ENCODE measurements at places on chromosomes 12 and 14. TPM values are rescaled to one million over a fixed set of nuclear protein-coding genes. Genes with fewer than 3 reads are reported as not detected.

NAV3 gene
- total RNA-seq: 96.3 TPM

SLCO1A2 gene
- total RNA-seq: 0.32 TPM

- no peak for DNase-seq
These were observed 46.9 kb downstream of the TPCN1 start for GRCh38 chr12:113268136-113268535.

GRCh38 chr14:81211844-81212243, 8.9 kb downstream of the GTF2A1 start:
- DNase-seq: peak; percentile 23

PYGL gene
- total RNA-seq: 82.5 TPM

DNA sequence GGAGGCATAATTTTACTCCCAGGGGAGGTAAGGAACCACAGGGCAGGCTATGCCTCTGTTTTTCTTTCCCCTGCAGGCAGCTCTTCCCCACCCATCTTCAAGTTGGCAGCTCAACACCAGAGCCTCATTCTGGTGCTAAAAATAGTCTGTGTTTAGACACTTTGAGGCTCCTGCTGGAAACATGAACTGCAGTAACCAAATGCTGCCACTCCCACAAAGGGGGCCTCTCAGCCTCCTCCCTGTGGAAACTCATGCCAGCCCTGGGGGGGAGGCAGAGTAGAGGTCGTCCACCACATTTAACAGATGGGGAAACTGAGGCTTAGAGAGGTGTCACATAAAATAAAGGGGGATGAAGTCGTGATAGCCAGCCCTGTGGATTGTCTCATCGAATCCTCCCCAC, 61.4 kb downstream of the WSCD2 start:
- no peak for DNase-seq

ZNF384 gene
- 19.4 TPM for total RNA-seq

GRCh38 chr12:44875417-44875953, 630 bp downstream of the NELL2 start:
- DNase-seq: no peak

DNA sequence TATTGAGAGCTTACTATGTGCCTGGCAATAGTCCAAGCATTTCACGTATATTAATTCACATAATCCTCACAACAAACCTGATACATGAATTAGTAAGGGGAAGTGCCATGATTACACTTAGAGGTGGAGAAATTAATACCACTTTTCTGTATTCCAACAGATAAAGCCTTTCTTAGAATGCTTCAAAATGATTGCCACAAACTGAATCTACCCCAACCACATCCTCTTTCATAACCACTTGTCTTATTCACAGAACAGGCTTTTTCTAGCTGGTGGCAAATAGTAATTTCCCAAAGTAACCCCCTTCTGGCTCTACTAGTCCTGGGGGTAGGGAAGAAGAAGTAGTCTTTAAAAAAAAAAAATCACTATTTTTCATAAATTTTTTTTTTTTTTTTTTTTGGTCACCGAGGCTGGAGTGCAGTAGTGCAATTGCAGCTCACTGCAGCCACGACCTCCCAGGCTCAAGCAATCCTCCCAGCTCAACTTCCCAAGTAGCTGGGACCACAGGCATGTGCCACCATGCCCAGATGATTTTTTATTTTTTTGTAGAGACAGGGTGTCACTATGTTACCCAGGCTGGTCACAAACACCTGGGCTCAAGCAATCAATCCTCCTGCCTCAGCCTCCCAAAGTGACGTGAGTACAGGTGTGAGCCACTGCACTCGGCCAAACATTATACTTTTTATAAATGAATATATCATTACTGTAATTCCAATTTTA, 59.0 kb upstream of the ARID2 start:
- no peak for DNase-seq

DNA sequence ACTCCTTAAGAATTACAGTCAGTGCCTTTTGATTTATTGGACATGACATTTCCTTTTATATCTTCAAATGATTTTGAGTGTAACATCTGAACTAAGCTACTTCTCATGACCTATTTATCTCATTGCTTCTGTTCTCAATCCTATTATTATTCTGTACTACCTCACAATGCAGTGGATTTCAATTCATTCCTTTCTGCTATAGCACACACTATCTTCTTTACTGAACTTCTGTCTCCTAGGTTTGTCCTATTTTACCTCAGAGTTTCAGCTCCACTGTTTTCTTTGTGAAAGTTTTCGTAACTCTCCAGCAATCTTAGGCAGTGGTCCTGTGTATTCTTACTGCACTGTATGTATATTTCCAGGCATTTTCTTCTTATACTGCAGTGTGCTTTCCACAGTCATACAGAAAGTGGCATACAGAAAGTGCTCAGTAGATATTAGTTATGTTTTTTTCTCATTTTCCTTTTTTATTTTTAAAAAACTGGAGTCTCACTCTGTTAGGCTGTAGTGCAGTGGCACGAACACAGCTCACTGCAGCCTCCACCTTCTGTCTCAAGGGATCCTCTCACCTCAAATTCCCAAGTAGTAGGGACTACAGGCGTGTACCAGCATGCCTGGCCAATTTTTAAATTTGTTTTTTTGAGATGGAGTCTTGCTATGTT, 368.6 kb upstream of the RGS6 start:
- no peak for DNase-seq

RNU4-1 gene
- total RNA-seq: under 0.01 TPM

DNA sequence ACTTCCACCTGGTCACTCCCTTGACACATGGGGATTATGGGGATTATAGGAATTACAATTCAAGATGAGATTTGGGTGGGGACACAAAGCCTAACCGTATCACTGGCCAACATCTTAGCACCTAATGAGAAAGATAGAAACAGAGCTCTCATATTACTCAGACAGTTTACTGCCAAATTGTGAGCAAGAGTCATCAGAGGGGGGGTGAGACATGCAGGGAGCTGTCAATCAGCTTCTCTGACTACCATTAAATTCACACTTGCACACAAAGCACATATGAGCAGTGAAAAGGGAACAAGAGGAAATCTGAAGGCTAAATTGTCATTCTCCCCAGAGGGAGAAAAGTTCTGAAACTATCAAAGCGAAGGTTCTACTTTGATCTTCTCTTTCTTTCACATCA, 78.1 kb upstream of the GRIN2B start:
- no peak for DNase-seq

DNA sequence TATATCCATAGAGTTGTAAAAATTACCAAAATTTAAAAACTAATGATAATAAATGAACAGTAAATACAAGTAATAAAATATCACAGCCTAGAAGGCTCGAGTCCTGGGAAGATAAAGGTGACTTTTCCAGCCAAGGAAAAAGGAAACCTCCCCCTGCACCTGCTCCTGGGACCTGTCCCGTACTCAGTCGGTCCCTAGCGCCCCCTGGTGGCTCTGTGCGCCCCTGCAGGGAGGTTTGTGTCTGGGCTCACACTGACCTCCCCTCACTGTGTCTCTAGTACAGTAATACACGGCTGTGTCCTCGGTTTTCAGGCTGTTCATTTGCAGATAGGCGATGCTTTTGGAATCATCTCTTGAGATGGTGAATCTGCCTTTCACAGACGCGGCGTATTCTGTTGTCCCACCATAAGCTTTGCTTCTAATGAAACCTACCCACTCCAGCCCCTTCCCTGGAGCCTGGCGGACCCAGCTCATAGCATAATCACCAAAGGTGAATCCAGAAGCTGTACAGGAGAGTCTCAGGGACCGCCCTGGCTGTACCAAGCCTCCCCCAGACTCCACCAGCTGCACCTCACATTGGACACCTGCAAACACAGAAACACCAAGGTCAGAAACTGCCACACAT, 1030.4 kb downstream of the TMEM121 start:
- DNase-seq: no peak

FAM181A gene
- total RNA-seq: not detected

DNA sequence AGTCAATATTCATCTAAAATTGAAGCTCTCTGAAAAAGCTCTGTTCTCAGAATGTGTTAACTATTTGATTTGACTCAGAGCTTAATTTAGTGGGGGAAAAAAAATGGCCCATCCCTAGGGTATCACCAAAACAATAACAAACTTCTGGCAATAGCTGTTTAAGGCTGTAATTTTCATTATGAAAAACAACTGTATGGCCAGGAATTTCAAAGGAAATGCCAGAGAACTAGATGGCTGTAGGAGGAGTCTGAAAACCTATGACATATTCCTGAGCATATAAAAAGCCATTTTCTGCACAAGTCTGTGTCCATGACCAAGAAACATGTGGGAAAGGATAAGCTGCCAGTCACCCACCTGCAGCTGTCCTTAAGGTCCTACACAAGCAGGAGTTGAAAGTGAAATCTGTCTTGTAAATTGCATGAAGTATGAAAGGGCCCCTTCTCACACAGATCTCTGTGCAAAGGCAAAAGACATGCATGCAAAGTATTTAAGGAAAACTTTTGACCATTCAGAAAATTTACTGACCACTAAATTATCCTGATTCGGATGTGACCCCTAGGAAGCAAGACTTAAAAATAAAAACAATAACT, 299.1 kb downstream of the BTG1 start:
- no peak for DNase-seq

SERPINA12 gene
- not detected for total RNA-seq

DNA sequence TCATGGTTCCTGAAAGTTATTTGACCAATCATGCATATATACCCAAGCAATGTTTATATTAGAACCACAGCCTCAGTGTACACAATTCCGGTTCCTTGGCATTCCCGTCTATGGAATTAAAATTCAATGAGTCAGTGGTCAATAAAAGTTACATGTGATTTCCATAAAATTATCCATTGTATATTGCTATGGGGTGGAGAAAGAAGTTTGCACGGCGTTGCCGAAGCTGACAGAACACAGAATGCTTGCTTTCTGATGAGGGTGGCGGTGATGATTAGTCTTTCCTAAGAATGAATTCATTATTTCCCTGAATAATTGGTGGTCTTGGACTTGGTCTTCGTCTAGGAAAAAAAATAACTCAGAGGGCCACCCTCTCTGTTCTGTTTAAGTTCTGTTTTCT, 214.1 kb downstream of the ANO2 start:
- DNase-seq: no peak

DNA sequence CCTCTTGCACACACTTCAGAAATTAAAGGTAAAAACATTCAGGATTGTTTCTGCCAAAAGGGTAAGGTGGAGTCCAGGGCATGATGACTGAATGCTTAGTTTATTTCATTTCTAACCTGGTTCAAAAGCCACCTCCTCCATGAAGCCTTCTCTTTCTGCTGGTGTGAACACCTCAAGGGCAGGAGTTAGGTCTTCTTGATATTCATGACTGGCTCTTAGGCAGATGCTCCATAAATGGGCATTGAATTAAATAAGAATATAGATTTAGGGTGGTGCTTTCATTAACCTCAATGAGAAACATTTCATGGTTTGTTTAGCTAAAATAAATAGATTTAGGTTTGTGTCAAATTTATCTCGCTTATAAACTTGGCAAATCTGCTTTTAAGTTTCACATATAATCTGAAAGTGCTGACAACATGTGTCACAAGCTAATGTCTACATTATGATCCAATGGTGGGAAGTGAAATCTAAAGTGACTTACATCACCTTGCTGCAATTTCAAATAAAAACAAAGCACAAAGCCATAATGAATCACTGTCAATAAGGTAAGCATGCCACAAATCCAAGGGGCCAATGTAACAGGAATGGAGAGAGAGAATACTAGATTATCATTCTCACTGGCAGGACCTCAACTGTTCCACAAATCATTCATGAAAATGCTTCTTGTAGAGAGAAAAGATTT, 72.7 kb upstream of the GRIP1 start:
- no peak for DNase-seq

FAM222A gene
- 0.43 TPM for total RNA-seq

DNA sequence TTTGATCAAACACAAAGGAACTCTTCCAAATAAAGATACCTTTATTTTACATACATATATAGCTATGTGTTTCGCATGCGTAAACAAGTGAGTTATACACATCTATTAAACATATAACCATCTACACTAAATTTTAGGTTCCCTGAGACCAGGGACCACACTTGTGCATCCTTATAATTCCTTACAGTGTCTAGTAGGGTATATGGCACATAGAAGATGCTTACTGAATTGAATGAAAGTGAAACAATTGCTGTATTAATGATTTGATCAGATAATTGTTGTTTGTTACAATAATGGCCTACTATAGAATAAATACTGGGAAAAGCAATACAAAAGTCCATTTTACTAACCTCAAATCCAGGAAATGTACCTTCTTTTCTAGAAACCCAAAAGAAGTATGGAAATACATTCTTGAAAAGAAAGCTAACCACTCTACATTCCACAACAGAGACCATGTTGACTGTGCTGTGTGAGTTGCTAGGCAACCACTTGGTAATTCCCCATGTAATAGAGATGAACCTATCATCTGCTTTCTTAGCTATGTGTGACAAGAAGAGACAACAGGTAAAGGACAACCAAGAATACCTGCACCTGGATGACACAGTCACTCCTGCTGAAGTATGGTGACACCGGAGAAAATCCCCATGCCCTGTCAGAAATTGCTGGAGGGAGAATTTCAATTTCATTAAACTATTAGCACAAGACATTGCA, 11.9 kb upstream of the CIPC start:
- peak; percentile 33 for DNase-seq

DNA sequence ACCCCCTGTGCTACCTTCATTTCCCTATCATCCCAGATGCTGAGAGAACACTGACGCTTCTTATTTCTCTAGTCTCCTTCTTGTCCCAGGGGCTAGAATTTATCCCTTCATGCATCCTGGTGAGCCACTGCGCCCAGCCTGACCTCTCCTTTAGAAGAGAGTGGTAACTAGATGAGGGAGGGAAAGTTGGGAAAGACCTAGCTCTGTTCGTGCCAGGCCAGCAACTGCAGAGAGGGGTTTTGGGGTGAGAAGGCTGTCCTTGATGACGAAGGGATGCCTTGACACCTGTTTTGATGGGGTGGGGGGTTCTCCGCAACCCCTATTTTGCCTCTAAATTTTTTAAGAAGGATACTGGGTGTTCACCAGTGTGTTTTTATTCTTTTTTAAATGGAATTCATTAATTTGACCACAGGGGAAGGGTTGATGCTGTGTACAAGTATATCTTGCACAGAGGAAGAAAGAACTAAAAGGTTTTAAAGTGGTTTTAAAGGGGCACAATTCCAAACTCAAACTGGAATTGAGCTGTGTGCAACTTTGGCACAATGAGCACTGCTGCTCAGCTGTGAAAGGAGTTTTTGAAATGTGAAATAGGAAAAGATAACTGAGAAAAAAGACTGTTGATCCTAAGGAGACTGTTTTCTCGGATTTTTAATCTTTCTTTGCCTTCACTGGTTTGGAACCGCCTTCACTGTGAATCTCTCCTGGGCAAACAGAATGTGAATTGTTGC, 7.0 kb upstream of the MMP19 start:
- DNase-seq: no peak

- peak; percentile 7 for DNase-seq
These were observed 1.8 kb downstream of the RASSF9 start for GRCh38 chr12:85834378-85834777.

GRCh38 chr12:94190623-94191022, 42.2 kb downstream of the PLXNC1 start:
- DNase-seq: no peak

- peak; percentile 42 for DNase-seq
These were observed 10.1 kb downstream of the ZFYVE26 start for GRCh38 chr14:67806246-67806645.

DNA sequence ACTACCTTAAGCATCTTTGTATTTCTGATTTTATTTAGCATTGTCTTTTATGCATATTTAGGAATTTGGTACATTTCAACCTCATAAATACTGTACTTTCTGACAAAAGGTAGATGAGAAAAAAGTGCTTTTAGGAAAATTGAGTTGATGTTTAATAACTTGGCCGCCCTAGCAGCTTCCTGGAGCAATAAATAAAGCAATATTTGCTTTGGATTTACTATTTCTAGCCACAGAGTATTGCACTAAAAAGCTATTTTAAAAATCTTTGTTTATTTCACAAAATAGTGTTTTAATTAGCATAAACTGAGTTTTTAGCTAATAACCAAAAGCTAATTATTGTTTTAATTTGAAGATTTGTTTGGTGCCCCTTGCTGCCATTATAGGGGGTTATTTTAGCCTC, 9.5 kb downstream of the PAPOLA start:
- DNase-seq: no peak

NINJ2 gene
- 0.32 TPM for total RNA-seq
